GM19239 (cell line): ENCODE measurements at places on chromosomes 1 and 21.
A peak's percentile ranks its signal among the peaks of the same experiment; 100 is the strongest.

- no peak for DNase-seq
These were observed 3.0 kb downstream of the OLFM3 start for GRCh38 chr1:101993710-101994109.

GRCh38 chr1:25926731-25927496, 20.7 kb upstream of the STMN1 start:
- DNase-seq: no peak

GRCh38 chr1:182569939-182570610, 19.0 kb downstream of the RNASEL start:
- no peak for DNase-seq

DNA sequence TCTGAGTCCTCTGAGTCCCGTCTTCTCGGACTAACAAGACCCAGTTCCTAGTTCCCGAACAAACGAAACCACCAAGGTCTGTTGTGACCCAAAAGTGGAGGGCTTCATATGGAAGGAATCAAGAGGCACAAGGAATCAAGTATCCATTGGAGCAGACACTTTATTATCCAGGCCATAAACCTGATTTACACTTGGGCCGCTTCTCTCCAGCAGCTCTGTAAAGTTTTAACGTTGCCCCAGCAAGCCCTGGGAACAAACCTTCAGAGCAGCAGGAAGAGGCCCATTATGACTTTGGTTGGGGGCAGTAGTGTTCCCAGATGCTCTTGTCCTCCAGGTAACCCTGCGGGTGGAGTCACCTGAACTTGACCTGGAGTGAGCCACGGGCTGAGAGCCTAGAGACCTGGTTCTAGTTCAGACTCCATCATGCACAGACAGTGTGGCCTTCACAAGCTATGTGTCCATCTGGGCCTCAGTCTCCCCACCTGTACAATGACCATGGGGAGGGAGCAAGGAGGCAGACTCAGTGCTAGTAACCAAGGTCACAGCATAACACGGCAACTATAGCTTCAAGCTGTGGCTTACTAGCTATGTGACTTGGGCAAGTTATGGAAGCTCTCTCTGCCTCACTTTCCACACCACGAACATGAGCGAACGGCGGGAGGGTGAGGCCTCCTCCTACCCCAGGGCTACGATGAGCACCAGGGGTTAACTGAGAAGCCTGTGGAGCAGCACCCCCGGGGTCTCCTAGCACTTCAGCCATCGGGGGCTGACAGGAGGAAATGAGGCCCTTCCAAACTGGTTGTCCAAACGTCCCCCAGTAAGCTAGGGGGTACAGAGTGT, 95.7 kb downstream of the GLIS1 start:
- no peak for DNase-seq

GRCh38 chr1:210800756-210801155, 333.2 kb downstream of the KCNH1 start:
- DNase-seq: no peak

DNA sequence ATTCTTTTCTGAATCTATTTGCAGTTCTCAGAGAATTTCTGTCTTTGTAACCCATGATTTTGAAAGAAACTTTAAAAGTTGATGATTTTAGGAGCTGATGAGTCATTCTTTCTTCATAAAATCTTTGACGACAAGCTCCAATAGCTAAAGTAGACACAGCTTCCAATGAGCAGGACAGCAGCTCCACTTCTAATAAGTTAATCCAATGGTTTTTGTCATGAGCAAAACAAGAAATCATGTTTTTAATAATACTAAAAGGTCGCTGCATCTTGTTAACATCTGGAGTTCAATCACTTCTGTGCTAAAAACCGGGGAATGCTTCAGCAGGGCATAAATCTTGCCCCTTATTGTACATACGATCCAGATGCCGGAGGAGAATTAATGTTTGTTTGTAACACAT, 48.9 kb upstream of the GORAB start:
- DNase-seq: no peak

DNA sequence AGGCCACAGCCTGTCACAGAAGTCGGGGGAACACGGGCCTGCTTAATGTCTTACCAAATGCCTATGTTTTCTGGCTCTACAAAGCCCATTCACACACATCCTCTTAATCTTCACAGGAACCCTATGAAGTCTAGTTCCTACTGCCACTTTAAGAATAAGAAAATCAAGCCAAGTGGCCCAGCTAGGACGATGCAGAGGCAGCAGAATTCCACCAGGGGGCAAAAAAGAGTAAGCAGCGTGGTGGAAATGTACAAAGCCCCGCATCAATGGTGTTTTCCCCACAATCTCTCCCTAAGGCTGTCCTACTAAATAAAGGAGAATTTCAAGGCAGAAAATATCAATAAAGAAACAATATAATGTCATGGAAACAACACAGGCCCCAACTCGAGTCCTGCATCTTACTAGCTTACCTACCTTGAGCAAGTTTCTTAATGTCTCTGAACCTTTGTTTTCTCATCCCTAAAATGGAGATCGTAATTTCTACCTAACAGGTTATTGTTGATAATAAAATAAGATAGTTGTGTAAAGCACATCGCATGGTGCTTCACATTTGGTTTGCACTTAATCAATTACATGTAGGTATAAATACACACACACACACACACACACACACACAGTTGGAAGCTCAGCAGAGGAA, 21.4 kb downstream of the SEC16B start:
- DNase-seq: peak; percentile 23

GRCh38 chr1:23745515-23745914, 2.2 kb downstream of the ELOA start:
- DNase-seq: no peak

DNA sequence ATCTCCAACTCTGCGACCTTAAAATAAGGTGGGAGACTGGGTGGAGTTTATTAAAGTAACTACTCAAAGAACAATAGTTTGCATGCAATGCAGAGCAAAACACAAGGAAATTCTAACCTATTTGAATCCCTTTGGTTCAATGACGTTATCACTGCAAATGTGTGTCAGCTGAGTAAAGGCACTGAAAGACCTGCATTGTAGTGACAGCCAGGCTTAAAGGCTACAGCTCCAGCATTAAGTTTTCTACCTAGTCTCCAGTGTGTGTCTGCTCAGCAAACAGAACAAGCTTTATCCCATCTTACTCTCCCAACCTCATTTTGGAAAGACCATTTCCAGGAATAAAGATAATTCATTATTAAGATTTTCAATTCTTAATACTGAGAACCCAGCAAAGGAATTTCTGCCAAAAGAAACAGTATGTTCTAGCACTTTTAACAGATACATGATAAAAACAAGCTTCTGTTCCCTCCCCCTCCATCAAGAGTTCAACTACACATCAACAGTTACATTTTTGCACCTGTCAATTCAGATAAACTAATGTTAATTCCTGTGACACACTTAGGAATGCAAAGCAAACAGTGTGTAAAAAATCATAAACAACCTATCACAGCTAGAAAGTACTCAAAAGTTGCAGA, 14.2 kb downstream of the PTP4A2 start:
- DNase-seq: no peak

DNA sequence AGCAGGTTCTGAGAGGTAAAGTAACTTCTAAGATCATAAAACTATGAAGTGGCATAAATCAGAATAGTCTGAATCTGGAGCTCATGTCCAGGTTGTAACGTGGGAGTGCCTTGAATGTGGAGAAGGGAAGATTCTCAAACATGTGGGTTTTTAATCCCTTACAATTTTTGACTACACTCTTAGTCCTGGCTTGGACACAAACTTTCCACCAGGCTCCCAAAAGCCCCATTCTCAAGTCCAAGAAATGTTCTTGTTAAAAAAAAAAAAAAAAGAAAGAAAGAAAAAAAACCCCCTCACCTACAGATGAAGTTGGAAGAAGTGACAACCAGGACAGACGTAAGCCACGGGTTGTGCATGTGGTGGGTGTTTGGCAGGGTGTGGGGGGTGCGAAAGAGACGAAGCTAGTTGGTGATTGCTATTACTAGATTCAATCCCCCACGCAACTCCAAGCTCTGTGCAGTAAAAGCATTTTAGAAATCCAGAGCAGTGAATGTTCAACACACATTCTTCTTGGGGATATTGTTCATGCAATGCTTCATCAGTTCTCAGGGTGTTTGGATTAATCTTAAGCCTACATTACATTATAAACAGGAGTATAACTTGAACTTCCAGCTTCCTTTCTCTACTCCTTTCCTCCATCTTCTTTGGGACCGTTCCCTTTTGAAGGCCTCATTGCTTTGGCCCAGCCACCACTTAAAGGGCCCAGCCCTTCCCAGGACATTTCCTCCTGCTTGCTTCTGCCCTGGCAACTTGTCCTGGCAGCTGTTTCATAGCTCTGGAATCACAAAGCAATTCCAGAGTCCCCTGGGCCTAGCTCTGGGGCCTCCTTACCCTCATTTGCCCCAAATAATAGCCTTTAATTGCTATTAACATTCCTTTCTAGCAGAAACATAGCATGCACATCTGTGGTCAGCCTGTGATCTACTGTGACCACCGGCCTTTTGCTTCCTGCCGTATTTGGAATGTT, 41.8 kb downstream of the PHC2 start:
- DNase-seq: no peak

DNA sequence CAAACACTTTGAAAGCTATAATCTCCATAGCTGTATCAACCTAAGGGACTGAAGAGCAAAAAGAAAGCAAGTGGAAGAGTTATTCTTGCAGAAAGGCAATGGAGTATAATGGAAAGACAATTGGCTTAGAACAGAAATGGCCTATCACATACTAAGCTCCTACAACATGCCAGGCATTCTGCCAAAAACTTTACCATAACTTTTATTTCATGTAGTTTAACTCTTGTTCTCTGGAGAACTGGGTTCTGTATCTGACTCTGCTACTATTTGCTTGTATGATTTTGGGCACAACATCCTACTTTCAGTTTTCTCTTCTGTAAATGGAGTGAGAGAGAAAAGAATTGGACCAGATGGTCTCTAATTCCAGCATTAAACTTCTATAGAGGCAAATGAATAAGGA, 449.1 kb downstream of the GPATCH2 start:
- DNase-seq: no peak

- no peak for DNase-seq
These were observed 76.1 kb upstream of the SIPA1L2 start for GRCh38 chr1:232705815-232706575.

DNA sequence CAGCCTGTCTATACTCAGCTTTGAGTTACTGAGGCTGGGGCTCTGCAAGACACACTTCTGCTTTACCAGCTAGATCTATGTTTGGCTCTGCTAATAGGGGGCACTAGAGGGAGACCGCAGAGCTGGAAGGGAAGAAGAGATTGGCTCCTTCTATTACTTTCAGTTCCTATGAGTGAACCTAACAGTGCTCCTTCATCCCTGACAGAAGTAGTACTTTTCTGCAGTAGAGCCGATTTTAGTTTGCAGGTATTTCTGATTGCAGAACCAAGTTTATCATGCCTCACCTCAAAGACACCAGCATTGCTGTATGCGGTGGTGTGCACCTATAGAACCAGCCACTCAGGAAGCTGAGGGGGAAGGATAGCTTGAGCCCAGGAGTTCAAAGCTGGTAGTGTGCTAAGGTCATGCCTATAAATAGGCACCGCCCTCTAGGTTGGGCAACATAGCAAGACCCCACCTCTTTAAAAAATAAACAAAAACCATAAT, 5.7 kb upstream of the ZDHHC18 start:
- peak; percentile 79 for DNase-seq

GRCh38 chr21:23837564-23837963, 1769.7 kb downstream of the MRPL39 start:
- no peak for DNase-seq

GRCh38 chr1:10074059-10074851, 41.5 kb downstream of the UBE4B start:
- peak; percentile 40 for DNase-seq

- DNase-seq: no peak
These were observed 218.5 kb downstream of the PTPRU start for GRCh38 chr1:29454616-29455380.

- DNase-seq: no peak
These were observed 28.0 kb downstream of the ARHGAP29 start for GRCh38 chr1:94209425-94209824.

DNA sequence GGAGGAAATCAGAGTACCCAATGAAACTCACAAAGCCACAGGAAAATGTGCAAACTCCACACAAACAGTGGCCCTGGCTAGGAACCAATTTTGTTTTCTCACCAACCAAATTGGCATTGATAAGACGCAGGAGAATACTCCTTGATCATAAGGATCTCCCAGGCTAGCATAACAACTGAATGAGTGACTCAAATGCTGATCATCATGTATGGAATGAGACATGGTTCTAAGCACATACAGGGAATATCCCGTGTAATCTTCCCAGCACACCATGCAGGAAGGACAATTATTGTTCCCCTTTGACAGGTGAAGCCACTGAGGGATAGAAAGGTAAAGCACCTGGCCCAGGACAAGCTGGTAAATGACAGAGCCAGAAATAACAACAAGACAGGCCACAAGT, 180.0 kb upstream of the DUSP10 start:
- no peak for DNase-seq

- DNase-seq: no peak
These were observed 249.3 kb upstream of the DUSP10 start for GRCh38 chr1:221991221-221991620.

- no peak for DNase-seq
These were observed 1.3 kb downstream of the TRIM33 start for GRCh38 chr1:114509596-114510273.

GRCh38 chr21:28442624-28443023, 550.1 kb downstream of the LTN1 start:
- DNase-seq: no peak

DNA sequence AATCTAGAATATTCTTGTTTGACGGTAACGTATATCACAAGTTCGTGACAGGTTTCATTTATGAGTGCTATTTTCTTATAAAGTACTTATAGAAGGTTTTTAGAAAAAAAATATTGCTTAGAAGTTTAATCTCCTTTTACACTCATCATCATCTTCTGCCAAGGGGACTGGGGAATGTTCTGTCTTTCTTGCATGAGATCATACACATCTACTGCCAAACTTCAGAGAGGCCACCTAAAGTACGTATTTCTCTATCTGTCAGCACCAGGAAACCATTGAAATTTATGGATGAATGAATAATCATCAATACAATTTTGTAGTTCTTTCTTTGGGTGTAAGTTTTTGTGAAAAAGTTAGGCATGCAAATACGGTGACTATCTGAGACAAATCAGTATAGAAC, 245.8 kb downstream of the SPATA17 start:
- no peak for DNase-seq

GRCh38 chr1:200029035-200029821, 1.7 kb downstream of the NR5A2 start:
- no peak for DNase-seq

DNA sequence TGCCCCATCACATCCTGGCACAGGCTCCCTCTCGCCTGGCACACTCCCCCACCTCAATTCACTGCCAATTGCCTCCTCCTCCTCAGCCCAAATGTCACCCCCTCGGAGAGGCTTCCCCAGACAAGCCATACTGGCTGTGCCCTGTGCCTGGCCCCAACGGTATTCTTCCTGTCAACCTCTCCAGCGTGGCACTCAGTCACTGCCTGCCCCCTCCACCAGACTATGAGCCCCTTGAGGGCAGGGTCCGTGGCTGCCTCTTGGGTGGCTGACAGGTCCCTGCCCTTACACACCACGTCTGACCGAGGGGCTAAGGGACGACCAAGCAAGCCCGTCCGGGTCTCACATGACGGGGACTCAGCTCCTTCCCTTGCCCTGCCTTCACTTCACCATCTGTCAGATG, 74.9 kb downstream of the MRPL37 start:
- DNase-seq: no peak
